ENCODE measurements at places on chromosomes 16 and 17.

GRCh38 chr17:1298606-1299005, 19.1 kb downstream of the TRARG1 start:
- peak; percentile 26 for DNase-seq

DNA sequence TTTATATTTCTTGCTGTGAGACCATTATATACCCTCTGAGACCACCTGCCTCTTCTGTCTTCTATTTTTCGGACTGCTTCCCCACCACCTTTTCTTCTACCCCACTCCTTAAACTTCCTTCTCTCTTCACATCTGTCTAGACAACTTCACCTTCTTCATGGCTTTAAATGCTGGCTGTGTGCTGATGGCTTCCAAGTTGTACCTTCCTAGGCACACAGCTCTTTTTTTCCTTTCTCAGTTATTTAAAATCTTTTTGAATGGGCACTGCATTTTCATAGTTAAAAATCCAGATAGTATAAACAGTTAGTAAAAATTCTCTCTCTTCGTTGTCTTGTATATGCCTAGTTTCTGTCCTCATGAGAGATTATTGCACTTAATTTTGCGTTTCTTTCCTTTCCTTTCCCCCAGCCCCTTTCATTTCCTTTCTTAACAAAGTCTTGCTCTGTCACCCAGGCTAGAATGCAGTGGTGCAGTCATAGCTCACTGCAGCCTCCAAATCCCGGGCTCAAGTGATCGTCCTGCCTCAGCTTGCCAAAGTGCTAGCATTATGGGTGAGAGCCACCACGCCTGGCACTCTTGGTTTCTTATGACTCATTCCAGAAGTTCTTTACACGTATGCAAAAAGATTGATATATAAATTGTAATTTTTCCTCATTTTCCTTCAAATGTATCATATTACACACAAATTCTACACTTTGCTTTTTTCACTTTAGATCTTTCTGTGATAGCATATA, 114.3 kb downstream of the NPIPB5 start:
- no peak for DNase-seq

DNA sequence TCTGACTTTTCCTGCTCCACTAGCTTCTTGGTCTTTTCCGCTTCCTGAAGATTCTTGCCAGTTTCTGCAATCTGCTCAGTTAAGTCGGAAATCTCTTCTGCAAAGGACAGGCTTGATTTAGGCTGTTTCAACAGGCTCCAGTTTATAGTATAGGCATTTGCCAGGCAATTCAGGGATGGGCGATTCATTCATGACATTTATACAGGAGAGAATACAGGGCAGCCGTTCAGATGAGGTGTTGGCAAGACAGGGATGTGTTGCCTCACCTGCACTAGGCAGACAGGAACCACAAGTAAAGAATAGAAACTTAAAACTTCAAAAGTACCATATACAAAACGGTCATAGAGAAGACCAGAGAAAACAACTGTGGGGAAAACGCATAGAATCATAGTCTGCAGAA, 61.7 kb downstream of the MYH13 start:
- no peak for DNase-seq

DNA sequence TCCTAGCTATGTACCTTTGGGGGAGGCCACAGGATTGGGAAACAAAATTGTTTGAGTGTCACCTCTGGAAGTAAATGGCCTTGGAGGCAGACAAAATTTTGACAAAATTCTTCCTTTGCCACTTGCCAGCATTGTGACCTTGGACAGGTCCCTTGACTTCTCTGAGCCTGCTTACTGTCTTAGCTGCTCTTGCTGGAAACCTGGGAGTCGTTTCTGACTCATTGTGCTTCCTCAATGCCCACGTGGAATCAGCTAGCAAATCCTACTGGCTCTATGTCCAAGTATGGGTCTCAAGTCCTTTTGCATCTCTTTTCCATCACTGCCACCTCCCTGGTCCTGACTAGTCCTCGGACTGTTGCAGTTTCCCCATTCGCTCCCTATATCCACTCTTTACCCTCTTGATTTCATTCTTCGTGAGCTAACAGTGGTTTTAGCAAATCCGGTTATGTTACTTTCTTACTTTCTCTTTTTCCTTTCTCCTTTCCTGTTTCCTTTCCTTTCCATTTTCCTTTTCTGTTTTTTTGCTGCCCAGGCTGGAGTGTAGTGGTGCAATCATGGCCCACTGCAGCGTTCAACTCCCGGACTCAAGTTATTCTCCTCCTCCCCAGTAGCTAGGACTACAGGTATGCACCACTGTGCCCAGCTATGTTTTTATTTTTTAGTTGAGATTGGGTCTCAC, 68.1 kb upstream of the LGALS9 start:
- no peak for DNase-seq

DNA sequence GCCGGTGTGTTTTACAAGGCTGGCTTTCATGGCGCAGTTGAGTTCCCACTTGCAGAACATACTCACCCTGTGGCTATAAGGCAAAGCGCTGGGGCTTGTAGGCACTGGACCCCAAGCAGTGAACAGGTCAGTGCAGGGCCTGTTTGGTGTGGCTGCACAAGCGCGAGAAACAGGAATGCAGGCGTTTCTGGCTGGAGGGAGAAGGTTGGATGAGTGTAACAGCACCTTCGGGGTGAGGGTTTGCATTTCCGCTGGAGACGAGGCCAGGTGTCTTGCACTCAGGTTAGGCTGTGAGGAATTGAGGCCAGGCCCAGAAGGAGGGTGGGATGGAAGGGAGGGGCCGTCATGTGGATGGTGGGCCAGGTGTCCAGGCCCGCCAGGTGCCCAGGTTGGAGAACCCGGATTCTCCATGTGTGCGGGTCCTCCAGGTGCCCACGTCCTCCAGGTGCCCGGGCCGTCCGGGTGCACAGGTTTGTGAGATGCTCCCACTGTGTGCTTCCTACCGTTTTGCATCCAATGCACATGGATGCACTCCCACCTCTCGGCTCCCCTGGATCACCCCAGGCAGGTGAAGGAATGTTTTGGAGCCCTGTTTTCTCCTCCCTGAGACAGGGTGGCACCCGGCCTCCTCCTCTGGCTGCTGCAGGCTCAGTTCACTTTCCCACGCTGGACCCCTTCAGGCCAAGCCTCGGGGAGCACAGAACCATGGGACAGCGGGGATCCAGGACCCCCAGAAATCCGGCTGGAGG, 46.0 kb downstream of the SLC7A5 start:
- no peak for DNase-seq

DNA sequence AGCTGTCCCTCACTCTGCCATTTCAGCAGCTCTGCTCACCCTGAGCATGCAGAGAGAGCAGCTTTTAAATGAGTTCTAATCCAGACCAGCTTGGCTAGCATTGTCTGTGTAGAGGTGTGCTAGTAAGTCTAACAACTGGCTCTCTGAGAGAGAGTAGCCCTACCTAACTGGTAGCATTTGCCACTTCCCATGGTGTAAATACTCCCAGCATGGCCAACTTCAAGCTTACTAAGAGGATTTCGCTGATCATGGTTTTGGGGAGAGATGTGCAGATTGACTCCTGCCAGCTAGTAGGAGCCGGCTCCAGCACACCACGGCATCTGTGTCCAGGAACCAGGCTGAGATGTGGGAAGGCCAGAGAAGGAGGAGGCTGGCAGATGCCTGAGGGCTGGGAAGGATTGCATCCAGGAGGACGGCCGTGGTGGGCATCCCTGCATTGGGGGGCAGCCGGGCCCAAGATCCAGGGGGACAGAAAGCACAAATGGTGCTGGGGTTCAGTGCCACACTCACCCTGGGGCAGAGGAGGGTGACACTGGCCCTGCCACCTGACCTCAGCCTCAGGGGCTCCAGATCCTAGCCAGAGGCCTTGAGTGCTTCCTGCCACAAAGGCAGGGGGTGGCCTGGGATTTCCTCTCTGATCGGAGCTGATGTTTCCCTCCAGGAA, 394.9 kb upstream of the TNRC6C start:
- no peak for DNase-seq
